Bone marrow (tissue), 2 donors: ENCODE measurements at places on chromosomes 1 and 21.

GRCh38 chr1:230105754-230106625 is 39.0 kb downstream of the GALNT2 start:
- DNase-seq = no peak

DNA sequence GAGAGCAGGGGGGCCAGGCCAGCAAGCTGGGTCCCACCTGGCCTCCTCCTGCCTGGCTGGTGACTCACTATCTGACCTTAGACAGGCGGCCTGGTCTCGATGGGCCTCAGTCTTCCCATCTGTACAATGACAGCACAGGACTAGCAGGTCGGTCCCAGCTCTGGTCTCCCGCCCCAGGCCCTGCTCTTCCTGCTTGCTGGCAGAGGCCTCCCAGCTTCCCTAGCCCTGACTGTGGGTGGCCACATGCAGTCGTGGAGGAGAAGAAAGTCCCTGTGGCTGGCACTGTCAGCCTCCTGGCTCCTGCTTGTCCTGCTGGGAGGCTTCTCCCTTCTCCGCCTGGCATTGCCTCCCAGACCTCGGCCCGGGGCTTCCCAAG is 817 bp downstream of the EXTL1 start:
- DNase-seq = no peak

DNA sequence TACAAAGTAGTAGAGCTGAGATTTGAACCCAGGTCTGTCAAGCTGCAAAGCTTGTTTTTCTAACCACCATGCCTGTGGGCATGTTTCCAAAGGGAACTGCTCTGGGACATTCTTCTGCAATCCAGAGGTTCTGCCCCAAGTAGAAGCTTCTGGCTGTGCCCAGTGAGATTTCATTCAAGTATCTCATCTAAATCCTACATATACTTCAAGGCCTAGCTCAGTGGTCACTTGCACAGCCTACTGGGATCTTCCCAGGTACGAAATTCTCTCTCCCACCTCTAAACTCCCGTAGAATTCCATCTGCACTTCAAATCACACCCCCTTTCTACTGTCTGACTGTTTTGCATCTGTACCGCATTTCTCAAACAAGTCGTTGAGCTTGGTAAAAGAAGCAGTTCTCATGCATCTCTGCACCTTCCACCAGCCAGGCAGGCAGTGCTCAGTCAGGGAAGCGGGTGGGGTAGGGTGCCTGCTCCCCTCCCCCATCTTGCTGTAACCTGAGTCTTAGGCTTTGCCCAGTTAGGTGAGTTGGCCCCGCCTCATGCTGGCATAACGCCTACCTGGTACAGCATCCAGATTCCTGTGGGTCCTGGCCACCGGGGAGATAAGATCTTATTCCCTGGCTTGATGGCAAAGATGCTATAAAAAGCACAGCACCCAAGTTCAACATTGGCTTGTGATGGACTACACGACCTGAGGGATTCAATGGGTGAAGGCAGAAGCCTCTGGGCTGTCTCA is 13.5 kb downstream of the SLC9A1 start:
- no peak for DNase-seq

DNA sequence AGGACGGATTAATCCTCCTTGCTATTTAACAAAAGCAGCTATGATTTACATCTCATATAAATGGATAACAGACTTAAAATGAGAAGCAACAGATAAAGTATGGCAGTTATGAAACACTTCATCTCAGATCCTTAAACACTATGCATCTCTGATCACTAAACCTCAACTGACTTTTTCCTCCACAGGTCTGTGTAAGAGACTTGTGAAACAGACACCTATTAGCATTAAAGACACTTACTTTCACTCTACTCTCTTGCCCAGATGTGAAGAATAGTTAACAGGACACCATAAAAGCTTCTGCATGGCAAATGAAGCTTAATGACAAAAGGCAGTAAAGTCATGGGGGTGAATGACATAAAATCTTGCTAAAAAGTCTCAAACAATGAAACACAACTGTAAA is 6.2 kb downstream of the LIN9 start:
- DNase-seq = no peak

- DNase-seq = no peak
These were observed 26.3 kb upstream of the F13B start for GRCh38 chr1:197093226-197093885.

- no peak for DNase-seq
These were observed 2.5 kb upstream of the OTUD3 start for GRCh38 chr1:19879661-19880060.

GRCh38 chr1:111148376-111148881 is 8.4 kb downstream of the CEPT1 start:
- DNase-seq = no peak

- no peak for DNase-seq
These were observed 81.5 kb upstream of the UBE2U start for GRCh38 chr1:64121766-64122385.

- no peak for DNase-seq
These were observed 195.6 kb upstream of the CAMK1G start for GRCh38 chr1:209387969-209388329.

DNA sequence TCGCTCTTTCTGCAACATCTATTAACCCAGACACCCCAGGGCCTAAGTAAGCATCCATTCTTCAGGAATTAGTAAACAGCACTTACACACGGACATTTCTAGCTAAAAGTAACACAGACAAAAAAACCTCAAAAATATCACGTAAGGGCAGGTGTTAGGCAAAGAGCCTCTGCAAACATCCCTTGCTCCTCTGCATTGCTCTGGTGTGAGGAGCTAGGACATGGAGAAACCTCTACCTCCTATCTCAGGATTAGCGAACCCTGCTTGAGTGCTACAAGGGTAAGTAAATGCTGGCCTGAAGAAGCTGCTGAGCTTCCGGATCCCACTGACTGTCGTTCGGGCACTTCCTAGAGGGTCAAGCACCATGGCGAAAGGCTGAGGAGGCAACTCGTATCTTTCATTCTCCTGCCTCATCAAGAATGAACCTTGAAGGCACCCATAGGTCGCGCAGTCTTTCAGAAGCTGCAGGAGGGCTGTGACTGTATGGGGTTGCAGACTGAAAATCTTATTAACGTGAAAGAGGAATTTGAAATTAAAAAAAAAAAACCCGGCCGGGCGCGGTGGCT is 2.1 kb downstream of the PTGER3 start:
- no peak for DNase-seq
